ENCODE measurements at places on chromosomes 12 and 14.

- peak; percentile 24 for DNase-seq
Measured at GRCh38 chr14:91911474-91912032, 35.9 kb downstream of the FBLN5 start.

DNA sequence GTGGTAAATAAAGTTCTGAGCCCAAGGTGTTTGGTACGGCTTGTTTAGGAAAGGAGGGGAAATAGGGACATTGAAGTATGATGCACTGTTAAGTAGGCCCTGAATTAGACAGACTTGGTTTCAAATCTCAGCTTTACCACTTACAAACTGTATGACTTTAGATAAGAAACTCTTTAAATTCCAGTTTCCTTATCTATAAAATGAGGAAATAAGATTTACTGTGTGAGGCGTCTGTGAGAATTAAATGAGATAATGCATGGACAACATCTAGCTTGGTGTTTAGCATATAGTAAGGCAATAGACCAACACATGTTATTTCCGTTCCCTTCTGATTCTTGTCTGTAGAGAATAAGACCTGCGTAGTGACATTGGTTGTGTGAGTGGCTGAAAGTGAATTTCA is 7.0 kb downstream of the NCKAP1L start:
- no peak for DNase-seq

DNA sequence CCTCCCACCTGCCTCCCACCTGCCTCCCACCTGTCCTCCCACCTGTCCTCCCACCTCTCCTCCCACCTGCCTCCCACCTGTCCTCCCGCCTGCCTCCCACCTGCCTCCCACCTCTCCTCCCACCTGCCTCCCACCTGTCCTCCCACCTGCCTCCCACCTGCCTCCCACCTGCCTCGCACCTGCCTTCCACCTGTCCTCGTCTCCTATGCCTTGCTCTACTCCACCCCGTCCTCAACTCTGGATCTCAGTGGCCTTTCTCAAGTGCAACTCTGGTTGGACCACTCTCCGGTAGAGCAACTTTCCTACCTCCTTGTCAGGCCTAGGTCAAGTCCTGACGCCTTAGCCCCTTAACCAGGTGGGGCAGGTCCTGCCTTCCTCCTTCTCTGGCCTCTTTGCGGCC is 29.3 kb upstream of the PEX5 start:
- DNase-seq = no peak

- no peak for DNase-seq
Measured at GRCh38 chr12:1932264-1932777, 13.9 kb upstream of the CACNA2D4 start.

DNA sequence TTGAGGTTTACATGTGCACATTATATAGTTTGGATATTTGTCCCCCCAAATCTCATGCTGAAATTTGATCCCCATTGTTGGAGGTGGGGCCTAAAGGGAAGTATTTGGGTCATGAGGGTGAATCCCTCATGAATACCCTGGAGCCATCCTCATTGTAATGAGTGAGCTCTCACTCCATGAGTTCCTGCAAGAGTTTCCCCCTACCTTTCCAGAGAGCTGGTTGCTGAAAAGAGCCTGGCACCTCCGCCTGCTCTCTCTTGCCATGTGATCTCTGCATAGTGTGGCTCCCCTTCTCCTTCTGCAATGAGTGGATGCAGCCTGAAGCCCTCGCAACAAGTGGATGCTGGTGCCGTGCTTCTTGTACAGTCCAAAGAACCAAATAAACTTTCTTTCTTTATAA is 234.3 kb upstream of the DIO2 start:
- DNase-seq = no peak

DNA sequence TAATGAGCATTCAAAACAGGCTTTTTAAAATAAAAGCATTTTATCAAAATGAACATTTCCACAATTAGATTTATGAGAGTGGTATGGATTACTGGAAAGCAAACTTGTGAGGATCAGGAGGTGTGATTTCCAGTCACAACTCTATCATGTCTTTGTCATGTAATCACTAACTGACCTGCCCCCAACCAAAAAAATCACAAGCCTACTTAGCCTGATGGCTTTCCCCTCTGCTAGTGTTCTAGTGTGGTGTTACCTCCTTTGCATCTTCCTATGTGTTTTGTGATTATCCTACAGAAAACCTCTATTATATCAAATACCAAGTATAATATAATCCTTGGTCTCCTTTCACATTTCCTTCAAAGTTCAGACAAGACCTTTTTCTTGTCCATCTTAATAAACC is 168.6 kb downstream of the NOVA1 start:
- no peak for DNase-seq

- DNase-seq = no peak
Measured at GRCh38 chr12:41683023-41683422, 461.7 kb downstream of the GXYLT1 start.

- DNase-seq = no peak
Measured at GRCh38 chr14:52286661-52287649, 19.5 kb downstream of the PTGDR start.

- peak; percentile 5 for DNase-seq
Measured at GRCh38 chr12:84455598-84455997, 457.0 kb downstream of the SLC6A15 start.

DNA sequence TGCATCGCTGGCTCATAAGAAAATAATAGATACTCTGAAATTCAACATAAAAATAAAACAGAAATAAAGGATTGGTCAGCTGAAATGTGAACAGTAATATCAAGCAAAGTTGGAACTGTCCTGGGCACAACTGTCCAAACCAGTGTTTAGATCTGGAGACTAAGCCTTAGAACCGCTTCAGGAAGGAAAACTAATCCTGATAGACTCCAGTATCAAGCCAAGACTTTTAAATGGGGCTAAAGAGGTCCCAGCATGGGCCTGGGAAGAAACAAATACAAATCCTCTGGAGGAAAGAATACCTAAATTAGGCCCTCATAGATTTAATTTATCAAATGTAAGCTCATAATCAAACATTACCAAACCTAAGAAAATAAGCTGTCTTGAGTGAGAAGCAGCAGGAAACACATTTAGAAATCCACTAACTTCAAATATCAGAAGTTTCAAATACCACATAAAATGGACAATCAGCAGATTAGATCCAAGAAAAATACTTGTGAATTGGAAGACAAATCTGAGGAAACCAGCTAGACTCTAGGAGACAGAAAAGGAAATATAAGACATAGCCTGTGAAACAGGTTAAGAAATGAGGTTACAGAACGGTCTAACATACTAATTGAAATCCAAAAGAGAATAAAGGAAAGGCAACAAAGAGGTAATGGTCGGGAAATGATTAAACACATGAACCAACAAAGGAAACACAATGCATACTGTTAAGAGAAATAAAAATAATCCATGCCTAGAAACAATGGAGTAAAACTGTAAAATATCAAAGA is 27.6 kb downstream of the SCAF11 start:
- no peak for DNase-seq

DNA sequence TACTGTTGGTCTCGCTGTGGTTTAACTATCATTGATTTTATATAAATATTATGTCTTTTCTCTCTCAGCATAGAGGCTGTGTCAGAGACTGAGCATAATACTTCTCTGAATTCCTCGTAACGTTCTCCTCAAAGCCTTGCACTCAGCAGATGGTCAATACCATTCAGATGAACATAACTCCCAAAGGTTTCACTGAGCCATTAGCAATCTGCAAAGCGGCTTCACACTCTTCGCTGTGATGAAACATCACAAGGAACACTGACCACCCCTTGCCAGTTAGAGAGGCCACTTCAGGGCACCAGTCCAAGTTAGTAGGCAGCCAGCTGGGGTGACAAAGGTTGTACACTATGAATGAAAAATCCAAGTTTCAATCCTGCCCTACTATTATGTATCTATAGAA is 30.1 kb upstream of the STON2 start:
- DNase-seq = no peak

GRCh38 chr12:52295663-52296062 is 4.3 kb upstream of the KRT81 start:
- DNase-seq = no peak

- peak; percentile 13 for DNase-seq
Measured at GRCh38 chr12:12474931-12475795, 87.5 kb downstream of the DUSP16 start.

- DNase-seq = no peak
Measured at GRCh38 chr12:23669691-23670090, 279.8 kb downstream of the SOX5 start.

DNA sequence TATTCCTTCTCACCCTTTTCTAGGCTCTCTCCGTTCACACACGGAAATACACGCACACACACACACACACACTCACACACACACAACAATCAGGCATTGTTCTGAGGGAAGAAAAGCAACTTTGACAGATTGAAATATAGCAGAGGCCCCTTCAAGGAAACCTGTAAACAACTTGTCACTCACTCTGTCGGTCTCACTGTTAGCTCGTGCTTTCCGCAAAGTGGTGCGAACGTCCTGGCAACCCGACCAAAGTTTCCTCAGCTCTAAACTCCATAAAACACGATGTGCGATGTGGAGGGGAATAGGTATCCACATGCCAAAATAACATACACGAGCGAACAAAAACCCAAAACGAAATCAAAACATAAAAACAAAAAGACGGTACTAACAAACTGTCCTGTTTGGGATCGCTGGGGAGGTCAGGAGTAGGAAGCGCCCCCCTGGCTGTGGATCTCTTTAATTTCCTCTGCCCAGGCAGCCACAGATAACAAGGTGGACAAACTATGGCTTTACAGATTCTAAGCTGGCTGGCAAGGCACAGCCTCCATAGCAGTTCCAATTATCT is 822 bp upstream of the SOX5 start:
- DNase-seq = no peak
